ENCODE measurements at places on chromosomes 3 and 15. TPM values are rescaled to one million over a fixed set of nuclear protein-coding genes. Genes with fewer than 3 reads are reported as not detected.

The CPNE9 gene
- polyA plus RNA-seq = not detected

The CHL1 gene
- polyA plus RNA-seq = 4.1 TPM

The BNC1 gene
- polyA plus RNA-seq = not detected

The RLBP1 gene
- polyA plus RNA-seq = not detected

The CMTM7 gene
- polyA plus RNA-seq = 141 TPM

The LRRIQ4 gene
- not detected for polyA plus RNA-seq

The FETUB gene
- not detected for polyA plus RNA-seq

The CPEB1 gene
- polyA plus RNA-seq = 0.11 TPM

The SLC28A1 gene
- not detected for polyA plus RNA-seq

Measured in IgD-negative memory B cell (primary cell).